Dermis blood vessel endothelial cell (primary cell): ENCODE measurements at places on chromosomes 7 and 10. TPM values are rescaled to one million over a fixed set of nuclear protein-coding genes. Genes with fewer than 3 reads are reported as not detected.

REEP3 gene
- total RNA-seq = 57.4 and 67.6 TPM in 2 replicates

HABP2 gene
- under 0.01 and 0.19 TPM in 2 replicates for total RNA-seq

SCD gene
- total RNA-seq = 62.3 and 297 TPM in 2 replicates

BMPER gene
- total RNA-seq = 0.70 and 1.0 TPM in 2 replicates

GALNT17 gene
- total RNA-seq = not detected in 2 replicates

OPN4 gene
- not detected in 2 replicates for total RNA-seq

CYP2E1 gene
- 0.17 and 0.23 TPM in 2 replicates for total RNA-seq

CLDN4 gene
- 0.51 and 1.2 TPM in 2 replicates for total RNA-seq

UBTD1 gene
- 63.4 and 78.1 TPM in 2 replicates for total RNA-seq

TMEM196 gene
- not detected in 2 replicates for total RNA-seq

CYP2C19 gene
- not detected in 2 replicates for total RNA-seq
